ENCODE measurements at places on chromosomes 1 and 21. TPM values are rescaled to one million over a fixed set of nuclear protein-coding genes. Genes with fewer than 3 reads are reported as not detected.

DNA sequence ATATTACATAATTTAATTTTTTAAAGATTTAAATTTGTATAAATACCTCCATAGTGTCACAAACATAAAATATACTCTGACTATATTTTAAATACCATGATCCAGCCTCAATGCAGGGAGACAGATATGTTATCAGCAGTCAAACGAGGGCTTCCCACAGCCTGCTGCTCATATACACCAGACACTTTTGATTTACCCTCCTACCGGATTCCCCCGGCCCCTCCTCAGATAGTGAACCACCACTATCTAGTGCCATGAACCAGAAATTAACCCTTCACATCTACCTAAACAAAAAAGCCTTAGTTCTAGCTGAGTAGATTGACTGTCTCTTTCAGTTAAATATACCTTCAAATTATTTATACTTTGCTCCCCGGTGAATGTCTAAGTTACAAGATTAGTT is 52.4 kb upstream of the C1orf53 start:
- no peaks in the 10 kb centered on the region for H3K27me3 ChIP-seq
- no peaks in the 10 kb centered on the region for H3K4me1 ChIP-seq
- H3K4me3 ChIP-seq = no peak overlapping the region
- H3K36me3 ChIP-seq = no peaks in the 10 kb centered on the region

DNA sequence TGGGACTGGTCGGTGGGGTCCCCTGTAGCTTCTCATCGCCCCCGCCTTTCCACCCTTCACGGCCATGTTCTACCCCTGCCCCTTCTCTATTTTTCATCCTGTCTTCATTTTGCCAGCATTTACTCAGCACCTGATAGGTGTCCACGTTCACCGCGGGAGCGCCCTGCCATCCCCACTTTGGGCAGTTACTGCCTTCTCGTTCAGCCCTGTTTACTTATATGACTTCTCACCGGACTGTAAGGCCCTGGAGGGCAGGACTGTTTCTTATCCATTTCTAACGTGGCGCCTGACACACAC is 380 bp downstream of the MFN2 start:
- peaks cover 24% of the 10 kb centered on the region for H3K4me1 ChIP-seq
- peak overlapping the region; percentile 37 for H3K4me3 ChIP-seq
- peak overlapping the region; percentile 99 for H3K27ac ChIP-seq
- peaks cover 28% of the 10 kb centered on the region for H3K36me3 ChIP-seq
- no peaks in the 10 kb centered on the region for H3K27me3 ChIP-seq

GRCh38 chr1:68377098-68377497 is 72.7 kb downstream of the RPE65 start:
- H3K4me1 ChIP-seq = no peaks in the 10 kb centered on the region
- no peaks in the 10 kb centered on the region for H3K36me3 ChIP-seq
- no peak overlapping the region for H3K27ac ChIP-seq
- no peak overlapping the region for H3K4me3 ChIP-seq
- DNase-seq = no peak

- DNase-seq = no peak
- peaks cover 22% of the 10 kb centered on the region for H3K4me1 ChIP-seq
- no peak overlapping the region for H3K4me3 ChIP-seq
- no peak overlapping the region for H3K27ac ChIP-seq
- H3K27me3 ChIP-seq = no peaks in the 10 kb centered on the region
These were observed 141.9 kb upstream of the TMEM51 start for GRCh38 chr1:15011661-15012060.

DNA sequence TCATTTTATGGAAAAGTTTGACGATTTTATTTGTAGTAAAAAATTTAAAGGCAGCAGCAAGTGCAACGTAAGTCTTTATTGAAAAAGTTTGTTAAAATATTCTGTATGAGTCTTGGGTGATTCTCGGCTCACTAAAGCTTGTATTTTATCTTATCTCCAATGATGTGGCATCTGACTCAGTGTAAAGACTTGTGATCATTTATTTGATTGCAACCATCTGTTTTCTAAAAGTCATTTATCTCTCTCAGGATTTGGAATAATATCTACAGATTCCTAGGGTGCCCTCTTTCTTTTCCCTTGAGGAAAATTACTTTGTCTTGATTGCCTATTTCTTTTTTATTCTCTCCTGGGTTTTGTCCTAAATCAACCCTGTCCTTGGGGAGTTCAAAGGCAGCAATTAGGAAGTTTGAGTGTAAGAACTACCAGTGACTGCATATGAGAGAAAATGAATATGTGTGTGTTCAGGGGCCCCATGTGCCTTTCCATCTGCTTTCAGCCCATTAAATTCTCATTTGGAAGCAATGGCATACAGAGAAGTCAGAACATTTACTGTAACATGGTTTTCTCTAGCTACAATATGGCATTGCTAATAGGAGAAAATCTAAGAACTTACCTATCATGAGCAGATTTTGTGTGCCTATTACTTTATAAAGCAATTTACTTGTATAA is 575.0 kb upstream of the CHRM3 start:
- H3K4me1 ChIP-seq = no peaks in the 10 kb centered on the region
- H3K36me3 ChIP-seq = no peaks in the 10 kb centered on the region
- no peaks in the 10 kb centered on the region for H3K27me3 ChIP-seq
- no peak overlapping the region for H3K4me3 ChIP-seq
- DNase-seq = no peak

GRCh38 chr1:193905288-193906085 is 719.1 kb upstream of the B3GALT2 start:
- no peaks in the 10 kb centered on the region for H3K4me1 ChIP-seq
- H3K27ac ChIP-seq = no peak overlapping the region
- DNase-seq = no peak

GRCh38 chr1:83791821-83792437 is 207.0 kb downstream of the TTLL7 start:
- no peaks in the 10 kb centered on the region for H3K36me3 ChIP-seq
- H3K27me3 ChIP-seq = no peaks in the 10 kb centered on the region
- H3K4me3 ChIP-seq = no peak overlapping the region
- no peaks in the 10 kb centered on the region for H3K4me1 ChIP-seq

GRCh38 chr1:43660355-43660754 is 10.4 kb downstream of the KDM4A start:
- peaks cover 89% of the 10 kb centered on the region for H3K36me3 ChIP-seq
- no peak overlapping the region for H3K27ac ChIP-seq
- H3K4me3 ChIP-seq = no peak overlapping the region
- H3K4me1 ChIP-seq = no peaks in the 10 kb centered on the region
- no peak for DNase-seq

GRCh38 chr1:224710196-224710595 is 94.1 kb downstream of the CNIH3 start:
- no peaks in the 10 kb centered on the region for H3K36me3 ChIP-seq
- no peaks in the 10 kb centered on the region for H3K27me3 ChIP-seq
- H3K27ac ChIP-seq = no peak overlapping the region
- no peak overlapping the region for H3K4me3 ChIP-seq
- DNase-seq = no peak
- H3K4me1 ChIP-seq = no peaks in the 10 kb centered on the region

GRCh38 chr1:4756851-4757580 is 102.6 kb downstream of the AJAP1 start:
- H3K36me3 ChIP-seq = no peaks in the 10 kb centered on the region
- DNase-seq = no peak
- no peaks in the 10 kb centered on the region for H3K4me1 ChIP-seq
- no peaks in the 10 kb centered on the region for H3K27me3 ChIP-seq
- no peak overlapping the region for H3K4me3 ChIP-seq

- no peak overlapping the region for H3K4me3 ChIP-seq
- H3K27me3 ChIP-seq = no peaks in the 10 kb centered on the region
- no peaks in the 10 kb centered on the region for H3K36me3 ChIP-seq
- no peak for DNase-seq
- no peaks in the 10 kb centered on the region for H3K4me1 ChIP-seq
- H3K27ac ChIP-seq = no peak overlapping the region
These were observed 154.8 kb upstream of the DAB1 start for GRCh38 chr1:57578680-57579079.

GRCh38 chr1:205304046-205304694 is 17.4 kb downstream of the NUAK2 start:
- no peak overlapping the region for H3K4me3 ChIP-seq
- no peaks in the 10 kb centered on the region for H3K27me3 ChIP-seq

- no peak overlapping the region for H3K27ac ChIP-seq
- H3K4me3 ChIP-seq = no peak overlapping the region
- H3K27me3 ChIP-seq = no peaks in the 10 kb centered on the region
- DNase-seq = no peak
- H3K36me3 ChIP-seq = no peaks in the 10 kb centered on the region
- H3K4me1 ChIP-seq = no peaks in the 10 kb centered on the region
These were observed 188.1 kb downstream of the ZNF281 start for GRCh38 chr1:200221614-200222282.

The ZNF648 gene
- total RNA-seq = not detected

The EBNA1BP2 gene
- 37.1 TPM for total RNA-seq

Data from thyroid gland (tissue), 4 donors.